Left colon (tissue), 2 donors: ENCODE measurements at places on chromosomes 7 and 10. TPM values are rescaled to one million over a fixed set of nuclear protein-coding genes. Genes with fewer than 3 reads are reported as not detected.

DNA sequence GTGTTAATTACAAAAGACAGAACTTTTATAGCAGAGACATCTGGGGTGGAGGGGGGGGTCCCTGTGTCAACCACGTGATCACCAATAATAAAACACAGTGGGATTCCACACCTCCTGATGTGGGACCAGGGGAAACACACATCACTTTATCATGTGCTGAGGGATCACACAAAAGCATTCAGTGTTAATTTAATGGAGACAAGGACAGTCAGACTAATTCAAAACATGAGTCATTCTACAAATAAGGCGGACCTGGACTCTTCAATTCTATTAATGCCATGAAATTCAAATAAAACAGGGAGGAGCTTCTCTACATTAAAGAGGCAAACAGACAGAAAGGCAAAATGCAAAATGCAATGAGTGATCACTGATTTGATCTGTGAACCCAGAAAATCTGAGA lies 67.3 kb upstream of the PFKP start:
- no peak for DNase-seq

DNA sequence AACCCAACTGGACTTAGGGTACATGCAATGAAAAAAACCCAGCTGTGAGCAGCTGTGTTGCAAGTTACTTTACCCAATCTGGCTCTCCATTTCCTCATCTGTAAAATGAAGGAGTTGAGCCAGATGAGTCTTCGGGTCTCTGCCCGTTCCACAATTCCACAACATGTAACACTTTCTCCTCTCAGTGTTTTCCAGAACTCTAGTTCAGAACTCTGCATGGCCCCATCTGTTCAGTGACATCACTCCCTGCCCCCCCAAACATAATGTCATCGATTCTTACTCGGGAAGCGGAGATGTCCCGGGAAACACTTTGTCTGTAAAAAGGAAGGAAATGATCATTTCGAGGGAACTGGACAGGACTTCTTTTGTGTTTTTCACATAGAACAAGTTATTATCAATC lies 2.5 kb downstream of the SH3PXD2A start:
- no peak for DNase-seq

- DNase-seq, result no peak
Observed at GRCh38 chr10:123640016-123640535, 26.1 kb upstream of the GPR26 start.

- no peak for DNase-seq
Observed at GRCh38 chr7:116516324-116516723, 8.5 kb upstream of the CAV1 start.

ANKRD30A gene
- total RNA-seq, result not detected

DNA sequence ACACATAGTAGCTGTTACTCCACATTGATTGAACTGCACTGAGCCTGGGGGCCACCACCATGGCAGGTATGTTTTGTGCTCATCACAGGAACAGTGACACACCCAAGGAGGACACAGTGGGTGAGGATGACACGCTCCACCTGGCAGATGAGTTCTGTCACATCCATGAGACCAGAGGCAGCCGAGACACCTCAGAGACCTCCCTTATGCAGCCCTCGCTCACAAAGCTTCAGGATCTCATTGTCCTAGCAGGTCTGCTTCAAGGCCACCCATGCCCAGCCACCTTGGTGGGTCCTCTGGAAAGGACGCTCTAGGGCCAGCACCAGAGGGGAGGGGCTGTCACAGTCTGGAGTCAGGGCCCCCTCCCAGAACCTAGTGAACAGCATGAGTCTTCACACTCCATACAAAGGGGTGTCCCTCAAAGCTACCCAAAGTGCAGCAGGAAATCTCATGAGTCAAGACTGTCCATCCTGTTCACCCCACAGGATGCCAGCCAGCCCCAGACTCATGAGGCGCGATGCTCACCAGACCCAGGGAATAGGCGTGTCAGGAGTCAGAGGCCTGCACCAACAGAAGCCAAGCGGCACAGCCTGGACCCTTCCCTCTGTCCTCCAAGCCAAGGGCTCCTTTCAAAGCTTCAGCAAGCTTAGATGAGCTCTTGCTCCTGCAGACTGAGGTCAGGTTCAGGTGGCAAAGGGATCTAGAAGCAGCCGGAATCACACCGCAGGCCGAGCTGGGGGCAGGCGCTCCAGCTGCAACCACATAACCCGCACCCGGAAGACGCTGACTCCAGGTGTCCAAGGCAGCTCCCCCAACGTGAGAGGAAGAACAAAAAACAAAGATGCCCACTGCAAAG lies 9.6 kb downstream of the FAM53B start:
- no peak for DNase-seq

DNA sequence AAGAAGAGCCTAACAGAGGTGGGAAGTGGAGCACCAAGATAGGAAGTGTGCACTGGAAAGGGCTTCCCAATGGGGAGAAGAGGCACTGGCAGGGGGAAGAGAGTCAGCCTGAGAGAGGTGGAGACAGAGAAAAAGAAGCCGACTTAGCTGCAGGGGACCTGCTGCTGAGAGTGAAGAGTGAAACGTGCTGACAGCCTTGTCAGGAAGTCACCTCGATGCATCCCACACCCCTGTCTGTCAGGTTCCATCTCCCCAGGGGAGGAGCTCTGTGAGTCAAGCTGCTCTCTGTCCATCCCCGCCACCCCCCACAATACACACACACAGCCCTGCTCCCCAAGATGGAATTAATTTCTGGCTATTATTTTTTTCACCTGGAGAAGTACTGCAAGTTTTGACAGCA lies 14.0 kb downstream of the KAZALD1 start:
- DNase-seq, result no peak

DNA sequence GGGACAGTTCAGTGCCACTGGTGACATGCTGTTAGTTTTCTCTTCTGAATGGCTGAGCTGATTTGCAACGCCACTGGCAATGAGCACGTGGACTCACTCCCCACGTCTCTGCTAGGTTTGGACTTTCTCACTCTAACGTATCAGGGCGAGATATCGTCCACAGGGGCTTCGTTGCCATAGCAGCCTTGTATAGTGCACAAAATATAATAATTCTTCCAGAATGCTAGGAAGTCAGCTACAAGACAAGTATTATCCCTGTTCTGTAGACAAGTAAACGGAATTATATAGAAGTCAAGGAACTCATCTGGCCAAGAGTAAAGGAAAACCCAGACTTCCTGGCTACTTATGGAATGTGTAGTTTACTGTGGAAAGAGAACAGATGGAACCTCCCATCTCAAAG lies 226.8 kb downstream of the ARHGAP21 start:
- no peak for DNase-seq

HOXA2 gene
- 3.2 TPM for total RNA-seq

DNA sequence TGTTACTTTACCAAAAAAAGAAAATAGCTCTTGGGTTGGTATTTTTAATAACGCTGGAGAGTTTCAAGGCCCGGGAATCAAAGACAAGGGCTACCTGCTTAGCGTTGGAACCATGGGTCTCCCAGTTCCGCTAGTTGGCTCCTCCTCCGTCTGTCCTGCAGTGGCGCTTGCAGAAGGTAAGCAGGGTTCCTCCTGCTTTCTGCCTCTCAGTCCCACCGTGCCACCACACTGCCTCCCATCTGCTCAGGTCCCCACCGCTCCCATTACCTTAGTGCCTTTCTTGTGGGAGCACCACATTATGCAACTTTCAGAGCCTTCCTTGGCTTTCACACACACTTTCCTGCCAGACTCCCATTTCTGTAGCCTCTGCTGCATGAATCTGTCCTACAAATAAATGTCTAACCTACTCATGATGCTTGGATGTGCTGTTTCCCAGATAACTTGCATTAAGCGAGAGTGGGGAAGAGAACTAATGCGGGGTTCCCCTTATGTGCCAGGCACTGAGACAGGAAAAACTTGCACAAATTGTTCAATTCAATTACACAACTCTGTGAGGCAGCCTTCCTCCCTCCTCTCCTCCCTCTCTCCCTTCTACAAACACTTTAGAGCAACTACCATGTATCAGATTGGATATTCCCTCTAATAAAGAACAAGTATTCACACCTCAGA lies 124.5 kb downstream of the AOAH start:
- DNase-seq, result no peak

DNA sequence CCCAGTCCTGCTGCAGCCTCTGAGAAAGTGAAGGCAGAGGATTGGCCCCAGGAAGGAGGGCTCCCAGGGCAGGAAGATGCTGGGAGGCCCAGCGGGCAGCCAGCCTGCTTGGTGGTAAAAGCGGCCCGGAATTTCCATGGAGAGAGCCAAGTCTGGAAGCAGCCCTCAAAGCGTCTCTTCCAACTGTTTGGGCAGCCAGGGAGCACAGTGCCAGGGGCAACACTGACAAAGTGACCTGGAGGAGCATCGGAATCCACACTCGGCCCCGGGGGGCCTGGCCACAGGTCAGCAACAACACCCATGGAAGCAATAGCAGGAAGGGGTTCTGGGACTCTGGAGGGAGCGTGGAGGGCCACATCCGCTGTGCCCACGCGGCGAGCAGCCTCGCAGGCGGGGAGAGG lies 63.2 kb upstream of the FGFR2 start:
- DNase-seq, result no peak

SPDYE1 gene
- not detected for total RNA-seq

- DNase-seq, result no peak
Observed at GRCh38 chr10:13972609-13973008, 358.1 kb downstream of the FRMD4A start.

DNA sequence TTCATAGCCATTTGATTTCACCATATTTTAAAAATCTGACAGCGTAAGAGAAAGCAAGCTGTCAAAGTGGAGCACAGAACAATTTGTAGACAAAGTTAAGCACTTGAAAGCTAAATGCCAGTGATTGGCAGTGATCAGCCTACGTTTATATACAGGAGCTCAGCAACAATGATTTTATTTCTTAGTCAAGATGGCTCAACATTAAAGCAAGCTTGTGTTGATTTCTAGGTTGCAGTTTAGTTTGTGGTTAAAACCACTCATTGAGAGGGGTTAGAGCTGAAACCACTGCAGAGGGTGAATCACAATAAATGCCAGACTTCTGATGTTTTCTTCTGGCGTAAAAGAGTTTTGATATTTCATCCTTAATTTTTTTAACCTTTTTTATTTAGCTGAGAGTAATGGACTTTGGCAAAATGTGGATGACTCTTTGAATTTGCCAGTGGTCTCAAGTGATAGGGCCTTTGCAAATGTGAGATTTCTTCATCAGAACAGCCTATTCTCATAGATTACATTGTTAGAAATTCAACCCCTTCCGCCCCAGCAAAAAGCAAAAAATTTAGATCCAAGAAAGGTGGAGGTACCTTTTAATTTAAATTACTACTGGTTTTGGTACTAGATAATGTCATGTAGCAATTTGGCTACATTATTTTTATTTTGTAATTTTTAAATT lies 73.8 kb downstream of the SHOC2 start:
- no peak for DNase-seq

GARIN1A gene
- 0.81 TPM for total RNA-seq

- peak; percentile 61 for DNase-seq
Observed at GRCh38 chr7:164882-165660, 27.3 kb upstream of the FAM20C start.

TMEM225B gene
- not detected for total RNA-seq

BTBD16 gene
- total RNA-seq, result 0.14 TPM

MAGI2 gene
- total RNA-seq, result 1.4 TPM

- DNase-seq, result no peak
Observed at GRCh38 chr10:92156874-92157773, 133.8 kb downstream of the CPEB3 start.

DNA sequence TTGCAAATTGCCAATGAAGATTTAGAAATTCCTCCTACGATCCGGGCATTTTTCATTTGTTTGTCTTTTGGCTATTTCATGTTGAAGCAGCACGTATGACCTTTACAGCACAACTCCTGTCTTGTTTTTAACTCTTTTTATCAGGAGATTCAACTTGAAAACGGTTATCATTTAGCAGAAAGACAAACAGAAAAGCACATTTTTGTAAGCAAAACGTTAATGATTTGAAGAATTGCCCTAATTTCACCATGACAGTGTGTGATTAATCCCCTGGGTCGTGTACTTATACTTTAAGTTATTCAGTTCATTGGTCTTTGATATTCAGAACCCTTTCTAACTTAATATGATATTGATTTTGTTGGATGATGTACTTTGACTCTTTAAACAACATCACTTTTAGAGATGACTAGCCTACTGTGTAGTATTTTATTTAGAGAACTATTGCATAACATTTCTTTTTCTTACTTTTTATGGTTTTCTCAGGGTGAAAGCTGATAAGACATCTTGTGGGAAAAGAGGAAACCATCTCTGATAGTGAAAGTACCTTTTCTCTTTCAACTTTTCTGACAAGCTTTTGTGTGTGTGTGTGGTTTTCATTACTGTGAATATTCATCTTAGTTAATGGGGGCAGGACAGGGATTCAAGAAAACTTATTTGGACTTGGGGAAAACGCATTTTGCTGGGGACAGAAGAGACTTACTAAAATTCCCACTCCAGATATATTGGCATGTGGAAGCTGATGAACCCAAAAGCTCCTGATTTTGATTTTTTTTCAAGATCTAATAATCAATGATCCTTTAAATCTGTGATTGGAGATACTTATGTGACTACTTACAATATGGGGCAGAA lies 8.1 kb downstream of the HHEX start:
- DNase-seq, result no peak

DNA sequence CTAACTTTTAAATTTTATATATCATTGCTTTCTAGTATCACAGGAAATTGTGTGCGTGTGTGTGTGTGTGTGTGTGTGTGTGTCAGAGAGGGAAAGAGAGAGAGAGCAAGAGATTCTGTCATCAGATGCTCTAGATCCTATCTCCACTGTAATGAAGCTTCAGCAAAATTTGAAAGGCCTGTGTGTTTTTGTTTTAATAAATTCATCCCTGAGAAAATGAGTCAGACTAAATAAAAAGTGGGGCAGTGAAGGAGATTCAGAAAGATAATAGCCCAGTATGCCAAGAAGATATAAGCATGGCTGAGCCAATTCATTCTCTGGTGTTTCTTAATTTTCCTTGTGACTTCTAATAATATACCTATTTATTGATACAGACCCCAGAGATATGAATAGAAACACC lies 184.2 kb upstream of the TMEM196 start:
- no peak for DNase-seq

- no peak for DNase-seq
Observed at GRCh38 chr10:16258291-16259040, 178.3 kb upstream of the PTER start.

DNA sequence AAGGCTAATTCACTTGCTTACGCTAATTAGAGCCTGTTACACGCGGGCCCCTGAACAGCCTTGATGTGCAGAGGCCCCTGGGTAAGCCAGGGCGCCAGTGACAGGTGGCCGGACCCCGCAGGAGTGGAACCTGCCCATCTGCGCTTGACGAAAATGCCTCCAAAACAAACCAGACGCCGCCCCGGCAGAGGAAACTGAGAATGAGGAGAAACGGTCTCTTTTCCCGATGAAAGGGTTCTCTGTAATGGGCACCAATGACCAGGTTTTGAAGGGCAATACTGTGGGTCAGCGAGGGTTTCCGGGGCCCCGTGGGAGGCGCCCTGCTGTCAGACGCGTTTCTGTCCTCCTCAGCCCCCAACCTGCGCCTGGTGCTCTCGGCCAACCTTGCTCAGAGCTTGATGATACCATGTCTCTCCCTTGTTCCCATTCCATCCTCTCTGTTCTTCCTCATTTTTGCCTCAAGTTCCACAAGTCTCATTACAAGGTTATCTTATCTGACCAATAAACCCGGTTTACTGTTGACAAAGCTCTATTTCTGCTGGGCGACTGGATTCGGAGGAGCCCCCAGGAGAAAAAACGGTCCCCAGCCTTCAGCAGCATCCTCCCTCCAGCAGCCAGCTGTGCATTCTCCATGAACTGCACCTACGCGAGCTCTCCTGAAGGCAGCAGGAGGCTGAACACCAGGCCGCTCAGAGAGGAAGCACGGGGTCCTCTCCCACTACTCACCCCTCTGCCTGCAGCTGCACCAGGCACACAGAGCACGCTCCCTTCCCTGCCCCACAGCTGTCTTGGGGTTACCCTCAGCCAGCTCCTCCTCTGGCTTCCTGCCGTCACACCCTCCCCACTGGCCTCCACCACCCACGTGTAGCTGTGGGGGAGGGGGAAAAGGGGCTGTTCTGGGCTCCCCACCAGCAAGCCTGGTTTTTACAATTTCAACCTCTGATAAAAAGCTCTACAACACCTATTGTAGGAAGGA lies 202.0 kb downstream of the MAD1L1 start:
- peak; percentile 4 for DNase-seq
